ENCODE measurements at places on chromosomes 2 and 18.

GRCh38 chr2:199258291-199258690 lies 199.4 kb downstream of the SATB2 start:
- DNase-seq: no peak

- no peak for DNase-seq
Measured at GRCh38 chr2:109189751-109190150, 60.7 kb downstream of the SH3RF3 start.

DNA sequence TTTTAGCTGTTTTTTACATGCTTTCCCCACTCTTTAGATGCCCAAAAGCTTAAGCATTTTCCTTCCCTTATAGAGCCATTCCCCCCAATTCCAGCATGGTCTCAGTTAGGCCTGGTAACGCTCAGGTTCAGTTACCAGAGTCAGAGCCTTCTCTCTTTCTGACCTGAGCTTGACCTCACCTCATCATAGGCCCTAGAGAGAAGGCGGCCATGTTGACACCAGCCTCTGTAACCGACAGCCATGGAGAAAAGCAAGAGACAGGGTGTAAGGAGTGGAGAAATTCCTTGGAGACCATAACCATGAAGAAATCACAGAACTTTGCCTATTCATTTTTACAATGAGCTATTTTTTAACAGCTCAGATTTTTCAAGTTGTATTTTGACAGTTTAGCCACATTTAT lies 99.4 kb downstream of the RTN4 start:
- DNase-seq: no peak

DNA sequence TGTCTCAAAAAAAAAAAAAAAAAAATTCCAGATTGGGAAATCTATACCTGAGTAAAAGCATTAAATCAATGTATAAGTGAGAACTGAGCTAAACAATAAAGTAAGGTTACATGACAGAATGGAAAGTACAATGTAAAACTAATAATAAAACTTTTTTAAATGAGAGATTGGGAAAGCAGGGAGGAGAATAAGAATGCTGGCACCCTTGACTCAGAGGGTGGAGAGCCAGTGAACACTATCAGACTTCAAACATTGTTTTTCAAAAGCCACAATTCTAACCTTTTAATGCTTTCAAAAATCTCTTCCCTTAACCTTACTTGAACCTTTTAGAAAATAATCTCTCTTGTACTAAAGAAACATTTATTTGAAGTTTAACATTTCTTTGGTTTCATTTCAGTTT lies 63.5 kb downstream of the TBC1D8 start:
- DNase-seq: peak; percentile 22

DNA sequence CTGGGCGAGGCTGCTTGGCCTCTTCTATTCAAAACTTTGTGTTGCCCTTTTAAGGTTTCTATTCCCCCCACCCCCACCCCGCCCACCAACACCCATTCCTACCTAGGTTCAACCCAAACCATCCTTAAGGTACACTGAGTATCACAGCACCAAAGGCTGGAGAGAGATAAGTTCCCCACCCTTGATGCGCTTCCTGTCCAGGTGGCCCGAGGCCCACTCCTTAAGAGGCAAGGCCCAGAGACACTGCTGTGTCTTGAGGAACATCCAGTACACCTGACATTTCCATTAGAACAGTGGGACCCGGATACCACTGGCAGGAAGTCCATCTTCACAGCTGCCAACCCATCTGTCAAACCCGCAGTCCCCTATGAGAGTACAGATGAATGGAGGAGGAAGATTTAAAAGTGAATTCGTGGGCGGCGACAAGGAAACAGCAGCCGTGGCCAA lies 277 bp upstream of the INPP1 start:
- no peak for DNase-seq

- peak; percentile 42 for DNase-seq
Measured at GRCh38 chr18:13216711-13217465, 1.7 kb upstream of the LDLRAD4 start.

DNA sequence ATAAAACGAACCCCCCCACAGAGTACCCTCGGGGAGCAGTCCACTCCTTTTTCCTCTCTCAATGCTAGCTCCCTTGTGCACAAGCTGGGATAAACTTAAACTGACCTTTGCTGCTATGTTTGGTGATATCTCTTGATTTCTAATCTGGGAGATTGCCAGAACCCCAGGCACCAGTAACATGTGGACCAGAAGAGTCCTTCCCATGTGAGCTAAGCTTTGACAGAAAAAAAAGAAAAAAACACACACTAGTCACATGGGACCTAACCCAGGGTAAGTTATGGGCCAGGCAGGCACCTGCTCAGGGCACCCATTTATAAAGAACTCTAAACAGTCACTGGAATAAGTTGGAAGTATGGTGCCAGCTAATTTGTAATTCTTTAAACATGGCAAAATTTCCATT lies 242.6 kb downstream of the EN1 start:
- DNase-seq: no peak

DNA sequence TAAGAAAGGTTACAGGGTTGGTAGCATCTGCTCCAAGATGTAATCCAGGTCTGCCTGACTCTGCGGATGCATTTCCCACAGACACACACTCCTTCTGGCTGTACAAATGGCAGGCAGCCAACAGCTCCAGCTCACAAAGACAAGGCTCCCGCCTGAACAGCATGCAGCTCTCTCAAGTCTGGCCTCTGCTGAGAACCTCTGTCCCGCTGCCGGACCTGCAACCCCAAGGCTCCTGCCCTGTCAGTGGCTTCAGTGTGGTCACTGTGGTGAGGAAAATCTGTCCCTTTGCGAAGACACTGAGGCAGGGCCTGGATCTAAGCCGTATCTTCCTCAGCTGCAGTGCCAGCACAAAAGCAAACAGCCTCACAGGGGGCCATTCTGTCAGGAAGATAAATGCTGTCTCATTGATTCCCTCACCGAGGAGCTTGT lies 469.3 kb upstream of the MEX3C start:
- no peak for DNase-seq

DNA sequence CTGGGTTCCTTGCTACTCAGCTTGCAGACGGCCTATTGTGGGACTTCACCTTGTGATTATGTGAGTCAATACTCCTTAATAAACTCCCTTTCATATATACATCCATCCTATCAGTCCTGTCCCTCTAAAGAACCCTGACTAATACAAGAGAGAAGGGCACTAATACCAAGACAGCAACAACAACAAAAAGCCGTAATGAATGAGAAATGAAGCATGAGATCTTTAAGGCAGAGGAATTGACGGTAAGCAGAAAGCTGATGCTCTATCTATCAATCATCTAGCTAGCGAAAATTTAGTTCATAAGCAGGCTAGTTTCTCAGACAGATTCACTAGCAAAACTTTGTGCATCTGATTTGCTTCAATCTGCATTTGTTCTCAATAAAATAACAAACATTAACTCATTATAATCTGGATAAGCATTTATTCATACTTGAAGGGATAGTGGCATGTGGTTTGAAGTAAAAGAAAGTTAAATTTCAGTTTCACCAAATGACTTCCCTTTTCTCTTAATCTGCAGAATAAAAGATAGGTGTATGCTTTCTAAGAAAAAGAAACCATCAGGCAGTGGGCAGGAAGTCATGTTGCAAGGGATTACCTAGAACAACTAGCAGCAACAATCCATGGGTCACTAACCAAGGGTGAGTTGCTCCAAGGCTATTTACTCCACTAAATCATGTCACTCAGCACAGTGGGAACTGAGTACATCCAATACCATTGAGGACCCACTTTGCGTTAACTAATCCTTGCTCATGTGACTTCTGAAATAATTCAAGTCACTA lies 376.5 kb downstream of the TMEM182 start:
- DNase-seq: no peak

DNA sequence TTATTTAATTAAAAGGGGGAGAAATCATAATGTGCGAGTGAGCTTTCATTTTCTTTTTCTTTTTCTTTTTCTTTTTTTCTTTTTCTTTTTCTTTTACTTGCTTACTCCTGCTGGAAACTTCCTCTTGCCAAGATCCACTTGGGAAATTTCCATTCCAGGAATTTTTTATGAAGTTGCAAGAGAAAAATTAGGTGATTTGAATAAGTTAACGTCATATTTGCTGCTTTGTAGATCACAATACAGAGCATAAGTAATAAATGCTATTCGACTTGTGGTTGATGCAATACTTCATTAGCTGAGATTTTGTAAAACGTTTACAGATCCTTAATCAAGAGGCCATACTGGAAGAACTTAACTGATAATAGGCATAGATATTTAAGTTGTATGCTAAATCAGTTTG lies 354.7 kb upstream of the SMIM21 start:
- no peak for DNase-seq

- no peak for DNase-seq
Measured at GRCh38 chr2:185934232-185934631, 195.6 kb downstream of the FSIP2 start.

GRCh38 chr2:177550264-177551200 lies 158.0 kb downstream of the AGPS start:
- DNase-seq: no peak

DNA sequence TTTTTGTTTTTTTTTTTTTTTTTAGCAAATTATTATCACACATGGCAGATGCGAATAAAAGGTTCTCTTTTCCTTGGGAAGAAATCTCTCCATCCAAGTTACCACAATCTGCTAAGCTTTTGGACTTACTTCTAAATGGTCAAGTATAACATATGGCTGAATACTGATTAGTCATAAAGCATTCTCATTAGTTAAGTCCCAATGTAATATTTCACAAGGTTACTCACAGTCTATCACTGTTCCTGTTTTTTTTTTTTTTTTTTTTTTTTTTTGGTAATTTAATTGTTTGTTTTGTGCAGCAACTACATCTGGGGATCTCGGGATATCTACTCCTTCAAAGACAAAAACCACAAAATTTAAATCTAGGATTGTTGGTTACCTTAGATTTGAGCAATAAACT lies 771.7 kb downstream of the CPS1 start:
- no peak for DNase-seq

DNA sequence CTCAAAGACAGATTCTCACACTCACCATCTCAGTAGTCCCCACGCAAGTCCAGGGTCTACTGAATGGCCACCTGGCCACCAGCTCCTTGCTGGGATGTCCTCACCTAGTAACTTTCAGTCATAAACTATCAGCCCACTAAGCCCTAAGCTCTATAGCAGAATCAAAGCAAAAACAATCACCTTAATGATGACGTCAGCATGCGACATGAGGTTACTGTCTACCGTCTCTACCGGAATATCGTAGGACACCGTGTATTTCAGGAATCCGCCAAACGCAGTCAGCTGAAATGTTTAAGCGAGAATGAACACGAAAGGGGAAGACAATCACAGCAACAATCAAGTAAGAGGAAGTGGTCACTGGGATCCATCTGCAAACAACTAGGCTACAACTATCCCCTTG lies 81.8 kb downstream of the LAMA1 start:
- no peak for DNase-seq

DNA sequence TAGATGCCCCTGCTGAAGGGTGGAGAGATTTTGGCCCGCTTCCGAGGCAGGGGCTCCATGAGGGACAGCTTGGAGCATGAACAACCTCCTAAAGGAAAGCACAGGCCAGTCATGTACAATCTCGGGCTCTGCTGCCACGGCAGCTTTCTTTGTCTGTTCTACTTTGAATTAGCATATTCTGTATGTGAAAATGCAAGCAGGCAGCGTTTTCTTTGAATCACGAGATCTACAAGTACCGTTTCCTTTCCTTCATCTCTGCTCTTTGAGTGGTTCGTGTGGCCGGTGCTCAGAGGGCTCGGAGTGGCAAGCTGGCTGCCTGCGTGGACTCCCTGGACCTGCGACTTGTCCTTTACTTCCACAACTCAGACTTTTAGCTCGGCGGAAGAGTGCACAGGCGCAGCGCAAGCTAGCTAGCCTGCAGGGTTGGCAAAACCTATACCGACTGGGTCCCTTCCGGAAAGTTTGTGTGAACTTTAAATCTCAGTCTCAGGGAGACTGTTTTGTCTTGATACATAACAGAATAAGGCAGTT lies 6.9 kb downstream of the TWIST2 start:
- no peak for DNase-seq

DNA sequence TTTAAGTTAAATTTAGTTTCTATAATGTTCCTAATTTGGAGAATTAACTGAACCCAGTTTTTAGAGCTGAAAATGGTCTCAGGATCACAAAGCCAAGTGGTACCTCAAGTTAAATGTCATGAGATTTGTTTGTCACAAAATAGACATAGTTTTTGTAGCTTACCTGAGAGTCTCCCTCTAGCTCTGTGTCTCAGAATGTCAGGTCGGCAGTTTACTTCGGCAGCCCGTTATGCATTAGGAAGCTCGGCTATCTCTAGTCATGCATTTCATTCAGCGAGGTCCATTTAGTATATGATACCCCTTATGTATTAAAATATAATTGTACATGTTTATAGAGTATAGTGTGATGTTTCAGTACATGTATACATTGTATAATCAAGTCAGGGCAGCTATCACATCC lies 155.6 kb downstream of the EML6 start:
- DNase-seq: no peak

GRCh38 chr2:237257471-237257951 lies 156.5 kb downstream of the COL6A3 start:
- peak; percentile 26 for DNase-seq

- no peak for DNase-seq
Measured at GRCh38 chr2:29660201-29660600, 261.2 kb downstream of the ALK start.

DNA sequence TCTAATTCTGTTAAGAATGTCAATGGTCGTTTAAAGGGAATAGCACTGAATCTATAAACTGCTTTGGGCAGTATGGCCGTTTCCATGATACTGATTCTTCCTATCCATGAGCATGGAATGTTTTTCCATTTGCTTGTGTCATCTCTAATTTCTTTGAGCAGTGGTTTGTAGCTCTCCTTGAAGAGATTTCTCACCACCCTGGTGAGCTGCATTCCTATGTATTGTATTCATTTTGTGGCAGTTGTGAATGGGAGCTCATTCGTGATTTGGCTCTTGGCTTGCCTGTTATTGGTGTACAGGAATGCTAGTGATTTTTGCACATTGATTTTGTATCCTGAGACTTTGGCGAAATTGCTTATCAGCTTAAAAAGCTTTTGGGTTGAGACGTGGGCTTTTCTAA lies 38.3 kb upstream of the WDR75 start:
- DNase-seq: no peak

DNA sequence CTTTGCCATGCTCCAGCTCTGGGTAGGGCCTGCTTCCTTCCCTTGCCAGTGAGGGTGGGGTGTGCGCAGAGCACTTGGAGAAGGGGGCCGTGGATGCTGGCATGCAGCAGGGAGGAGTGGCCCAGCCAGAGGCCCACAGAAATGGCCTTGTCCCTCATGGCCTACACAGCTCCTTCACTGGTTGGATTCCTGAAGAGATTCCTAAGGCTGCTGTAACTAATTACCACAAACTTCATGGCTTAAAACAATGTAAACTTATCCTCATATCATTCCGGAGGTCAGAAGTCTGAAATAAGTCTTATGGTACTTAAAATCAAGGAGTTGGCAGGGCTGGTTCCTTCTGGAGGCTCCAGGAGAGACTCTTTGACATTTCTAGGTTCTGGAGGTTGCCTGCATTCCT lies 195.2 kb downstream of the GLI2 start:
- DNase-seq: no peak

GRCh38 chr2:177161741-177162460 lies 50.7 kb upstream of the HNRNPA3 start:
- peak; percentile 39 for DNase-seq

GRCh38 chr2:200966770-200967169 lies 3.3 kb upstream of the ORC2 start:
- DNase-seq: no peak

- no peak for DNase-seq
Measured at GRCh38 chr18:50454387-50454988, 79.6 kb downstream of the SKA1 start.

- no peak for DNase-seq
Measured at GRCh38 chr2:188720811-188721605, 253.2 kb upstream of the COL3A1 start.

- DNase-seq: no peak
Measured at GRCh38 chr2:647003-647560, 30.1 kb downstream of the TMEM18 start.

- no peak for DNase-seq
Measured at GRCh38 chr2:216842636-216843035, 17.2 kb downstream of the TNP1 start.

Measured in AG08396 (cell line).